ENCODE measurements at places on chromosomes 2 and 18. TPM values are rescaled to one million over a fixed set of nuclear protein-coding genes. Genes with fewer than 3 reads are reported as not detected.

GRCh38 chr2:32235315-32235714, 29.4 kb downstream of the NLRC4 start:
- DNase-seq: no peak

OSR1 gene
- polyA plus RNA-seq: 48.7 TPM

- no peak for DNase-seq
These were observed 3.0 kb downstream of the HNRNPLL start for GRCh38 chr2:38599706-38600105.

DNA sequence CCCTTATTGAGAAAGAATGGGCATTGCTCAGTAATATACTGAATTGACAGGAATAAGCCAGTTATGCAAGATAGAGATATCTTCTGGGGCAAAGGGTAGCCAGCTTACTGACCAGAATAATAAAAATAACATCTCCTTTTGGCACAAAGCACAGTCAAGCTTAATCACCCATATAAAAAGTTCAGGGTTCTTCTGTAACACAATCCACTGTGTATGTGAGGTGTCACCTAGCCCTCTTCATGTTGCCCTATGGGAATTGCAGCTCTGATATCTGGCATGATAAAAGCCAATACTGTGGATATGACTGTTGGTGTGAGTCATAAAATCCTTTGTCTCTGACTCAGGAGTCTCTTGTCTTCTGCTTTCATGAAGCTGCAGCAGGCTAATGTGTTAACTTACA, 90.8 kb downstream of the DSEL start:
- no peak for DNase-seq

DNA sequence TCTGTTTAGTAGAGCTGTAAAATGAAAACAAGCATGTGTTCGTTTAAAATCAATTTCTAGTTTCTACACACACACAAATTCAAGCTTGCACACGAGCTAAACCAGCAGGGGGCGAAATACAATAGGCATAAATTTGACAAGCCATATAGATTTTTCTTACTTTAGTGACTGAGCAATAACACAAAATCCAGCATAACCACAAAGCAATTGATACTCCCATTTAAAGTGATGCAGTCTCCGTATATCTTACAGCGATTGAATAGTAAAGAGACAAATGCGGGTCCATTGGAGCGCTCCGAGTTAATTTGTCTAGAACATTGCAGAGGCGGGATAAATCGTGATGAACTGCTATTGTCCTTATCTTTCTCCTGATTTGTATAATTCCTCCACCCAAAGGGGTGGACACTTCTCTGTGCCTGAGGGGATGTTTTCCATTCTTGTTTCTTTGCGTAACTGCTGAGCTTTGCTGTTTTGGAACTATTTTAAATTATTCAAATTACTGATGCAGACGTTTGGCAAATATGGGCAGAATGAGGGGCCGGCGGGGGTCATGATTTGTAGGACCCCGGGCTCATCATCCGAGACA, 1.2 kb upstream of the AFTPH start:
- DNase-seq: peak; percentile 47

RPRM gene
- polyA plus RNA-seq: 0.15 TPM

CEBPZ gene
- 11.6 TPM for polyA plus RNA-seq

DNA sequence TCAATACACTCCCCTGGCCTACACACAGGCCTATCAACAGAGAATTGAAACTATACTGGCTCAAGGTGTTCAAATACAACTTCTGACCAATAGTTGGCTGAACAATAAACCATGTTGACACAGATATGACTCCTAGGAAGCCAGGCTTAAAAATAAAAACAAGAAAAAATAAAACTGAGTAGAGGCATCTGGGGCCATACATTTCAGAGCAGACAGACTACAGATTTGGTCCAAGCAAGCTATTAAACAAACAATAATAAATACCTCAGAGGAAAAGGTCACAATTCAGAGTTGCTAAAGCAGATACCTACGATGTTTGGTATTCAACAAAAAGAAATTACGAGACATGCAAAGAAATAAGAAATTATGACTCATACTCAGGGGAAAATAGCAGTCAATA, 132.8 kb upstream of the ACVR2A start:
- DNase-seq: no peak

GRCh38 chr2:44277541-44277940, 2.3 kb downstream of the SLC3A1 start:
- DNase-seq: no peak

DPYSL5 gene
- 1.8 TPM for polyA plus RNA-seq

GRCh38 chr18:8562919-8563318, 46.3 kb upstream of the RAB12 start:
- peak; percentile 55 for DNase-seq

DNA sequence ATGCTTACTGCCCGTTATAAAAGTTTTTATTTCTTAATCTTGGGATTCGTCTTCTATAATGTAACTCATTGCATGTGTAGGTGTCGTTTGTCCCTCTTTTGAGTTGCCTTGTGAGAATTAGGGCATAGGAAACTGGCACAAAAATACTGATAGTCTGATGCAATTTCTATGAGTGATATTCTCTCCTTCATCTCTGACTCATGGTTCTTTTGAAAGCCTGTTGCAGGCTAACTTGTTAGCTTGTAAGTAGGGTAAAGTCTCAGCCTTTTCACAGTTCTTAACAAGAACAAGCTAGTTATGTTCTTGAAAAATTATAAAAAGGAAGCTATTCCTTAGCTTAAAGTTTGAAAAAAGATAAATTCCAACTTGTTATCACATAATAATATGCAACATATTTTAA, 1085.4 kb upstream of the NRXN1 start:
- no peak for DNase-seq

NLRC4 gene
- 0.02 TPM for polyA plus RNA-seq

HOXD12 gene
- polyA plus RNA-seq: not detected

DNA sequence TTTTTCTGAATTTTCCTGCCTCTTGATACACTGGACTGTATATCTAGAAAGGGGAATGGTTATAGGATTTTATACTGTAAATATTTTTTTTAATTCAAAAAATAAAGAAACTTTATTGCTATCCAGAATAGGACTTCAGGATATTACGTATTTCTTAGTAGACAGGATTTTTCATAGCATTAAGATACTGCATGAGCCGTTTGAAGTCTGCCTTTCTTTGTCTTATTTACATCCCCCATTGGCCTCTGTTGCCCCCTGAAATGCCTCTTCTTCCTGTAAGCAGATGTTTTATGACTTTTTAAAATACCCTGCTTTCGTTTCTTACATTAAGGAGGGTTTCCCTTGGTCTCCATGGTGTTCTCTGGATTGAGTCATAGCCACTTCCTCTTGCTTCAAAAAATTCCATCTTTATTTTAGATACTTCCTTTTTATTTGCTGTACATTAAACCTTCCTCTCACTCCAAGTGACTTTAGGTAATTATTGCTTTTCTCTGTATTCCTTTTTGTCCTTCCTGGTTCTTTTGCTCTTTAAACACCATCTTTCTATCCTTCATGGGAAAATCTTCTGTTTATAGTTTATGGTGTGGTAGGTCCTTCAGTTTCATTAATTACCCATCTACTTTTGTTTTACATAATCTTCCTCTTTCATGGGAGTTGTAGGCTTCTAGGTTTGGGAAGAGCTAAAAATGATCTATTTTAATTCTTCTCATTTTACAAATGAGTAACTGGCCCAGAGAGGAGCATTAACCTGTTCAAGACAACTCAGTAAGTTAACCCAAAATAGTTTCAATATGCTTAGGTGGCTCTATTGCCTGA, 72.6 kb downstream of the ZNF532 start:
- no peak for DNase-seq

DPP4 gene
- polyA plus RNA-seq: 5.0 TPM

GRCh38 chr18:49561289-49562193, at the start of gene LIPG:
LIPG (plus strand) TSS chr18:49562057; CDS start chr18:49562309, 252 bp downstream.
- DNase-seq: peak; percentile 66

GRCh38 chr2:10370390-10370789, 67.7 kb downstream of the HPCAL1 start:
- DNase-seq: peak; percentile 61

GRCh38 chr2:72998724-72999123, 72.8 kb downstream of the SFXN5 start:
- DNase-seq: no peak

DNA sequence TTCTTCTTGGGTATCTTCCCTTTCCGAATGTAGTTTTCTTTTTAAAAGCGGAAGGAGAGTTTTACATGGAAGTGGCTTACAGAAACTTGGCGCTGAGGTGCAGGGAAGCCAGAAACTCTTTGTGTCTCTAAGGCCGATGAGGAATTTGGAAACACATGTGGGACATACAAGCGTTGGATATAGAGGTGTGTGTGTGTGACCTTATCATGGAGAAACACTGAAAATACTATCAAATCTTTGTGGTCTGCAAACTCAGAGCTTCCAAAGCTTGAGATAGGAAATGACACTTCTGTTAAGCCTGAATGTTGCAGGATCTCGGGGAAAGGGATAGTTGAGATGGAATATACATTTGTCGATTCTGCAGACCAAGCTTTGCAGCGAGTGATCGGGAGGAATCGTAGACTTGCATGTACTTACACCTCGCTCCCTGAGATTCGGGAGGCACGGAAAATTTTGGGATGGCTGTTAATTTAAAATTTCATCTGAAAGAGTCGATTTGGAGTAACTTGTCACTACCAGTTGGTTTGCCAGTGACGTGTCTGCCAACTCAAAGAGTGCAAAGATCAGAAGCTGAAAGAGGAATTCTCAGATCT, 1.0 kb downstream of the NAB1 start:
- peak; percentile 39 for DNase-seq

TDRD15 gene
- polyA plus RNA-seq: not detected

GRCh38 chr2:174593574-174594203, 3.9 kb downstream of the WIPF1 start:
- no peak for DNase-seq

DNA sequence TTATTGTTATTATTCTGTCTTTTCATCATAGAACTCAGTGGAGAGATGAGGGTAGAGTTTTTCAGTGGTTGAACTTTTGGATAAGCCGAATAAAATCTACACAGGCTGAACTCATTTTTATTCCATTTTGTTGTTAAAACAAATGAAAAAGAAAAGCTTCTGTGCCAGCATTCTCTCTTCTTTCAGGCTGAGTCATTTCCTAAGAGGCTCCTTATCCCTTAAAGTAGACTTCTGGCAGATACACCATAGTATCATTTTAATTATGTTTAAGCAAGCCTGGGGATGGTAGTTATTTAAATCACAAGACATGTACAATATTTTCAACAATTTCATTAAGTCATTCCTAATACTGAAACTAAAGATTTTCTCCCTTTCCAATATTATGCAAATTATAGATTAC, 1364.0 kb upstream of the NRXN1 start:
- DNase-seq: no peak

LIMS1 gene
- 123 TPM for polyA plus RNA-seq

CDCA7 gene
- 19.1 TPM for polyA plus RNA-seq

GRCh38 chr18:67117804-67118203, 398.7 kb downstream of the DSEL start:
- no peak for DNase-seq

DNA sequence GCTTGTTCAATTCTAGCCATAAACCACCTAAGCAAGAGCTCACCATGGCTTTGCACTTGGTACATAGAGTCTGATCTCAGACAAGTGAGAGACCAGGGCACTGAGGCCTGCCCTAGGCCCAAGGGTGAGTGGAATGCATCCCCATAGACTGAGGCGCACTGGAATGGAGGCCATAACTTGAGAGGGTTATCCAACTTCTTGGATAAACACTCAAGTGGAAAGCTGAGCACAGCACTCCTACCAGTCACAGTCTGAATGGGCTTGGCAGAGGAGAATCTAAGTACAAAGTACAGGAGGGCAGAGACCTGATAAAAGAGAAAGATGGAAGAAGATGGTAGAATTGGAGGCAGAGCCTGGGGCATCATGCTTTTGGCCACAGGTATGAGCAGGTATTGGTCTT, 30.4 kb upstream of the CASP10 start:
- no peak for DNase-seq

GRCh38 chr18:51765606-51766360, 568.3 kb upstream of the MEX3C start:
- no peak for DNase-seq

NTSR2 gene
- polyA plus RNA-seq: not detected

- DNase-seq: no peak
These were observed 13.4 kb downstream of the SERPINB7 start for GRCh38 chr18:63788447-63789096.

- DNase-seq: no peak
These were observed 28.6 kb downstream of the MIB1 start for GRCh38 chr18:21769206-21769605.

DNA sequence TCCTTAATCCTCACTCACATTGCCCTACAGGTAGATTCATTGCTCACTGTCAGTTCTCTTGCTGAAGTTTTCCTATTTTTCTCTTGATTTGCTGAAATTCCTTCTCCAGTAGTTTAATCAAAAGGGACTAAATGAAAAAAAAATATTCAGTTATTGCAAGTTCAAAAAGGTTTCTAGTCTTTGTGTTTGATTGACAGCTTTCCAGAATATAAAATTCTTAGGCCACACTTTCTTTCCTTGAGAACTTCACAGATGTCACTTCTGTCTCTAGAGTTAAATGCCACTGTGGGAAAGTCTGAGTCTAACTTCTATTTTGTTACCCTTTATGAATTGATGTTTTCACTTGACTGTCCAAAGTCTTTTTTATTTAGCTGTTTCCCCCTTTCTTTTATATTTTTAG, 25.7 kb downstream of the RRM2 start:
- no peak for DNase-seq

GRCh38 chr2:23905155-23905554, 21.8 kb downstream of the ATAD2B start:
- no peak for DNase-seq

DNA sequence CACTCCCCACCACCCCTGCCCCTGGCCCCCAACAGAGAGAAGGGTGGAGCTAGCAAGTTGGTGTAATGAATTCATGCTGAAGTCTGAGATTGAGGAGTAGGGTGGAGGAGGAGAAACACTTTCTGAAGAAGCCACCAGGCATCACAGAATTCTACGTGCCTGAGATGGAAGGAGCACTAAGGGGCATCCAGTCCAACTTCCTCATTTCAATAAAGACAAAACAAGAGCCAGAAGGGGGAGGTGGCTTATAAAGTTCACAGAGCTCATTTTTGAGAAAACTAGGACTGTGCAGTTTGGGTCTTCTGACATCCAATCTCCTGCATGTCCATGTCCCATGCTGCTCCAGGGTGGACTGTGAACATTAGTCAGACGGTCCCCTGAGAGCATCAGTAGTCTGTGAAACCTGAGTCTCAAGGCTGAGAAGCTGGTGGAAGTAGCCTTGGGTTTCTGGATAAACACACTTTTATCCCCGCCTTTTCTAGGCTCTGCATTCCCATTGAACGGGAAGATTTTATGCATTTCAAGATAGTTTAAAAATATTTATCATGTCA, 77.7 kb downstream of the TRIM43 start:
- no peak for DNase-seq

- no peak for DNase-seq
These were observed 103.4 kb downstream of the MEIS1 start for GRCh38 chr2:66538291-66538690.
